ENCODE measurements at places on chromosomes 12 and 14.
A peak's percentile ranks its signal among the peaks of the same experiment; 100 is the strongest.

DNA sequence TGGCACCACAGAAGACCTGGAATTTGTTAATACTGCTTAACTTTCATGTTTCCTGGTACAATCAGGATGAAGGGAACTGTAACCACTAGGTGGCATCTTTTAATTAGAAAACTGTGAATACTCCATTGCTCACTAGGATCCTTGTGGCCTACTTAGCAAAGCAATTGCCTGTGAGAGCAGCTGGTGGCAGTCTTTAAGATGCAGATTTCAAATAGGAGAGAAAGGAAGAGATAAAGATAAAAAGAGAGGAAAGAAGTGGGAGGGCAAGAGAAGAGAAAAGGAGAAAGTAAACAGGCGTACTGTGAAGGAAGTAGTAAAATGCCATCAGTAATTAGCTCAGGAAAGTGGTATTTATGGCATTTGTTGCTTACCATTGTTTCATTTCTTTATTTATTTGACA, 114.5 kb downstream of the RAD51B start:
- peak overlapping the region; percentile 20 for H3K27ac ChIP-seq
- peaks cover 7% of the 10 kb centered on the region for H3K4me1 ChIP-seq
- no peak overlapping the region for H3K4me3 ChIP-seq
- peak; percentile 81 for DNase-seq
- H3K36me3 ChIP-seq = no peaks in the 10 kb centered on the region
- no peaks in the 10 kb centered on the region for H3K27me3 ChIP-seq

DNA sequence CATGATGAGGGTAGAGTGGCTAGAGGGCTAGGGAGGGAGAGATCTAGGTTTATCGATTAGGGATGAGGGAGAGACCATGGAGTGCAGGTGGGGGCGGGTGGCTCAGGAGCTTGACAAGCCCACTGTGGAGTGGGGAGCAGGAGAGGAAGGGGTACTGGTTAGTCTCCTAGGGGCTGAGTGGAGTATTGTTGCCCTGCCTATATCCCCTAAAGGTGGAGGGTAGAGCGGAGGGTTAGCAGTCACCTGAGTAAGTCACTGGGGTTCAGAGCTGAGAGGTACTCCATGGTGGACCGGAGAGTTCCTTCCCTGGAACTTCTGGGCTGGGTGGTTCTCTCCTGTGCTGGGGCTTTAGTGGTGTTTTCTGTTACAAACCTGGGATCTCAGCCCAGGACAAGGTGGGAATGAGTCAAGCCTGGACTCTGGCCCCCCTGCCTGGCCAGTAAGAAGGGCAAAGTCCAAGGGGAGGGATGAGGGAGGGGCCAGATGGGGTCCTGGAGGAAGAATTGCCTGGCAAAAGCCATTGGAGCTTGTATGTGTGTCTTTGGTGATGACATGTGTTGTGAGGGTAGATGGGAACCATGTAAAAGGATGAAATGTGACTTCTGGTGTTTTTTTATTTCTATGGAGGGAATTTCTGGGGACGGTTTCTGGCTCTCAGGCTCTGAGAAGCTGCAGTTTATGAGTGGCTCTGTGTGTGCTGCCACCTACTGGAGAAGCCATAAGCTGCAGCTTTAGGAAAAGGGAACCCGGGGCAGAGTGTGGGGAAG, at the start of gene CIDEB:
CIDEB (minus strand) TSS at position 403 of the 767 bp plus-strand sequence; CDS start at position 284, 119 bp downstream.
- H3K4me3 ChIP-seq = no peak within 1 kb of the TSS
- H3K27ac ChIP-seq = peak within 1 kb of the TSS; percentile 54
- no peaks in the 10 kb centered on the region for H3K27me3 ChIP-seq
- DNase-seq = no peak

DNA sequence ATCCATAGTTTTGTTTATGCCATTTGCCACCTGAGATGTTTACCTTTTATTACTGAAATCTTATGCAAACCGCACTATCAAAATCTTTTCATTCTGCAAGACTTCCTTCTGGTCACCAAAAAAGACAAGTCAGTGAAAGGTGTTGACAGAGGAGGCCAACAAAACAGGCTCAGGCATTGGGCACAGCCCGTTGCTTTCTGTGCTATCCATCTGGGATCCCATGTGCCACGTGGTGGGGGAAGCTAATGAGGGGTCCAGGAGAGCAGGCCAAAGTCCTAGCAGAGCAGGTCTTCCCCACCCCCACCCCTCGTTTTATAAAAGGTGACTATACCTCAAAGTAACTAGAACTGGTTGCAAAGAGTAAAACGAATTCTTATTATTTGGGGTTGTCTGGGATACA, 1.2 kb downstream of the ALDH1L2 start:
- H3K4me3 ChIP-seq = no peak overlapping the region
- no peak overlapping the region for H3K27ac ChIP-seq
- DNase-seq = no peak
- peaks cover 5% of the 10 kb centered on the region for H3K4me1 ChIP-seq
- peaks cover 35% of the 10 kb centered on the region for H3K27me3 ChIP-seq

GRCh38 chr12:65113621-65114035, 7.5 kb downstream of the WIF1 start:
- no peak overlapping the region for H3K27ac ChIP-seq
- no peak overlapping the region for H3K4me3 ChIP-seq
- H3K36me3 ChIP-seq = no peaks in the 10 kb centered on the region

DNA sequence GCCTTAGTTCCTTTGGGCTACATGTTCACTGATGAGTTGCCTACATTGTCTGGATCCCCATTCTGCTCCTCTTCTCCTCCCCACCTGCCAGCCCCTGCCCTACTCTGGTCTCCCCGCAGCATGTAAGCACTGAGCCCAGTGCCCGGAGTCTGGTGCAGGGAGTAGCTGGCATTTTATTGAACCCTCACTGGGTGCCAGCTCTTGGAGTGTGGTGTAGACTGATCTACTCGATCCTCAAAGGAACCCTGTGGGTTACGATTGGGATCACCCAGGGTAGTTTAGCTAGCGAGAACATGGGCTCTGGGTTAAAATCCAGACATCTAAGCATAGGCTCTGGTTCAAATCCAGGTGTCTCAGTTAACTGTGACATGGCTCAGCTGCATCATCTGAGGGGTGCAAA, 8.3 kb upstream of the SERPINA6 start:
- no peaks in the 10 kb centered on the region for H3K36me3 ChIP-seq
- H3K27me3 ChIP-seq = no peaks in the 10 kb centered on the region
- H3K4me3 ChIP-seq = no peak overlapping the region
- no peak overlapping the region for H3K27ac ChIP-seq
- no peaks in the 10 kb centered on the region for H3K4me1 ChIP-seq
- no peak for DNase-seq

- peaks cover 4% of the 10 kb centered on the region for H3K36me3 ChIP-seq
- H3K4me1 ChIP-seq = no peaks in the 10 kb centered on the region
- no peak overlapping the region for H3K27ac ChIP-seq
- DNase-seq = no peak
Observed at GRCh38 chr14:100384819-100385813, 62.0 kb downstream of the SLC25A47 start.

GRCh38 chr14:77885367-77885766, 85.5 kb downstream of the ADCK1 start:
- no peaks in the 10 kb centered on the region for H3K36me3 ChIP-seq
- H3K4me3 ChIP-seq = no peak overlapping the region
- no peaks in the 10 kb centered on the region for H3K27me3 ChIP-seq
- H3K27ac ChIP-seq = no peak overlapping the region

DNA sequence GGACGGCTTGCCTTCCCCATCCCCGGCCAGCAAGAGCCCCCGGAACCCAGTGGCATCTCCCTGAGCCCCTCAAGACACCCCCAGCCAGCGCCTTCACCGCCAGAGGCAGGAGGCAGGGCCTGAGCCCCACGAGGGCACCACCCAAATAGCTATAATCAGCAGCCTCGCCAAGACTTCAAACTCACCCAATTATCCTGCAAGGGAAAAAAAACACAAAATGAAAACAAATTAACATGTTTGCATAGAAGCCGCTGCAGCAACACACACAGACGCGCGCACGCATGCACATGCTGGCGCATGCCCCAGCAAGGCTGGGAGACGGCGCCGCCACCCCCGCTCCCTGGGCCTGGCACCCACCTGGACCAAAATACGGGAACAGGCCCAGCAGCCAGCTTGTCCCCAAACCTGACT, 15.8 kb downstream of the FAM222A start:
- H3K4me3 ChIP-seq = no peak overlapping the region
- no peaks in the 10 kb centered on the region for H3K4me1 ChIP-seq
- peaks cover 2% of the 10 kb centered on the region for H3K27me3 ChIP-seq

DNA sequence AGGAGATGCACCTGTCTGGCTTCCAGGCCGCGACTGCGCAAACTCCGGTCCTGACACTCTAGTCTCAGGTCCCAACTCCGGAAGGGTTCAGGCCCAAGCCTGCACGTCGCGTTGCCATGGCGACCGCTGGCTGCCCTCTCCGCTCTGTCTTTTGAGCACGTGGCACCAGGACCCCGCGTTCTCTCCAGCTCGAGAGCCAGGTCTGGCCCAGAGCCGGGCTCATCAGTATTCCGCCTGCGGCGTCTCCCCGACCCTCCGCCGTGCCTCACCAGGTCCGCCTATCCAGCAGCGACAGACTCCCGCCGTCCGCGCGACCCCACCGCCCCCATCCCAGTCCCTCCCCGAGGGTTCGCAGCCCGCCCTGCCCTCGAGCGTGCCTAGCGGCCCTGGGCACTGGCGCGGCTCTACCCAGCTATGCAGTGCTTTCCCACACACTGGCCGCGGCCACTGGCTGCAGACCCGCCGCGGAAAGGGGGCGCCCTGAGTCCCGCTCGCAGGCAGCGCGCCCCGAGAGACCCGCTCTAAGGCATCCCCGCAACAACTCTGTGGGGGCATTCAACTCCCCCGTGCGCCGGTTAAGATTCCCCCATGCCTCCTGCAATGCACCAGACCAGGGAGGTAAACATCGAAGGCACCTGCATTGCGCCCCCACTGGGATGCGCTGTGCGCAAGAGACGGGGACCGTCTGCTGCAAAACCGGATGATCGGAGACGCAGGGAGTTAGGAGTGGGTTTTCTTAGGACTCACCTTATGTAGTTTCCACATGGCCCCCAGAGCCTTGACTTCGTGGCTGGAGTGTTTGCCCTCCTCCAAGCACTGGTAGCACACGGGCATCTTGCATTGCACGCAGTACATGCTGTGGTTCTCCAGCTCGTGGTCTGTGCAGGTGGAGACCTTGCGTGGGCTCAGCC, 1.3 kb downstream of the TRIM9 start:
- DNase-seq = peak; percentile 63
- no peaks in the 10 kb centered on the region for H3K36me3 ChIP-seq
- H3K27ac ChIP-seq = no peak overlapping the region
- peaks cover 46% of the 10 kb centered on the region for H3K27me3 ChIP-seq
- no peaks in the 10 kb centered on the region for H3K4me1 ChIP-seq

DNA sequence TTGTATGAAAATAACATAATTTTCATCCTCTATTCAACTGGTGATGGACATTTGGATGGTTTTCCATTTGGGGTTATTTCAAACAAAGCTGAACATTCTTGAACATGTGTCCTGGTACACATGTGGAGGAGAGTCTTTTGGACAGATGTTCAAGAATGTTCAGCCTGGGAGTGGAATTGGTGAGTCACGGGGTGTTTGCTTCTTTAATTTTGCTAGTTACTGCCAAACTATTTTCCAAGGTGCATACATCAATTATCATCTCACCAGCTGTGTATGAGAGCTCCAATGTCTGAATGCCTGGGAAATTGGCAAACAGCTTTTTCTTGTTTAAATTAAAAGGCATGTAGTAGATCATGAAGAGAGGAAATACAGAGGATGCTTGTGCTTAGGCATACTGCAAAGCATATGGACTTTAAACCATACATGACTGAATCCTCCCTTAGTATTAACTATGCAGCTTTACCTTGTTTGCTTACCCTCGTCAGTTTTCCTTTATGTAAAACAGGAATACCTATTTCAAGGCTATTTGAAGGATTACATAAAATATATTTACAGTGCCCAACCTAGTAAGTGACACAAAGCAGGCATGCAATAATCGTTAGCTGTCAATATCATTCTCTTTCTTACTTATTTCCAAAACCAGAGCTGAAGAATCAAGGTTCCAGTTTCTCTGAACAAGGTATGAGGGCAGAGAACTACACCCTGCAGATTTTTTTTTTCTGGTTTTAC, 152.1 kb downstream of the ITPR2 start:
- DNase-seq = no peak
- no peak overlapping the region for H3K4me3 ChIP-seq
- no peaks in the 10 kb centered on the region for H3K27me3 ChIP-seq
- no peaks in the 10 kb centered on the region for H3K4me1 ChIP-seq
- H3K36me3 ChIP-seq = peaks cover 32% of the 10 kb centered on the region

DNA sequence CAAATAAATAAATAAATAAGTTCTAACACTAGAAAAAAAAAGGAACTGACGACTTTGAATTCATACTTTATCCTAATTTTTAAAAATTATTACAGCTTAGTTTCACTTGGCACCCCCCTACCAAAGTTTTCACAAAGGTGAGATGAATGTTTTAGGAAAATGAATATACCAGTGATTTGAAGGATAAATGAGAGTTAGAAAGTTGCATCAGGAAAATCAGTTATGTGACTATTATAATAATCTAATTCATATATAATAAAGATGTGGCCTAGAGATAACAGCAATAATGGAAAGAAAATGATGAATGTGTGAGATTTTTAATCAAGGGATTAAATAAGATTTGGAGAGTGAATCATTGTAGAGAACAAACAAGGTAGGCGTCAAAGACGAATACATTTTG, 103.0 kb upstream of the RAP1B start:
- H3K4me3 ChIP-seq = no peak overlapping the region
- no peaks in the 10 kb centered on the region for H3K4me1 ChIP-seq
- DNase-seq = no peak
- no peak overlapping the region for H3K27ac ChIP-seq
- no peaks in the 10 kb centered on the region for H3K27me3 ChIP-seq

DNA sequence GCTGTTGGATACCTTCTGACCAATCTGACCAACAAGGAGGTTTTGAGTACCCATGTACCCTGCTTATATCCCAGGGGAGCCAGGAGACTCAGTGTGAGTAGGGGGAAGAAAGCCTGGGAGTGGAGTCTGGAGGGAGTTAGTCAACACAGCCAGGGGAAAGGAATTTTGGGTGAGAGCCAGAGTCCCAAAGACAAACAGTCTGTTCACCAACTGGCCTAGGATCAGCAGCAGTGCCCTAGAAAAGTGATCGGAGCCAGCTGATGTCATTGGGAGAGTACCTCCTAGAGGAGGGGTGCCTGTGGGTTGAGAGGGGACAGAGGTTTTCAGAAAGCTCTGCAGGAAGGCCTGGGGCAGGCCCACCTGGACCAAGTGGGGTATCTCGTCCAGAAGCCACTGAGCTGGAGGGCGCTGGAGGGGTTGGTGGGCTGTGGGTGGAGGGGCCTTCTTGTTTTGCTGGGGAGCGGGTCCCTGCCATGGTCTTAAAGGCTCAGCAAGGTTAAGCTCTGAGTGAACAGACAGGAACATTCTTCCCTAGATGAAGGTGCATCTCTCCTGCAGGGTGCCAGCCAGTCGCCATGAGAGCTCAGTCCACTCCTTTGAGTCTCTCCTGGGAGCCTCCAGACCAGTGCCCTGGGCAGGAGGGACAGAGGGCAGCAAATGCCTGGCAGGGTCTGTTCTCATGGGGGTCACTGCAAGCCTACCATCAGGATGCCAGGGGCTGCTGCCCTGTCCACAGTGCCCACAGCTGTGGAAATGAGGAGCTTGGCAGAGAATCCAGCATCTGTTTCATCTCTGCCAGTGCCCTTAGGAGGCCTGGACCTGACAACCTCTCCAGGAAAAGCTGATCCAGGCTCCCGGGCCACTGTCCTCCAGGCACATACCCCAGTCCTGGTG, 63.6 kb downstream of the CHGA start:
- DNase-seq = no peak
- H3K4me1 ChIP-seq = no peaks in the 10 kb centered on the region
- no peaks in the 10 kb centered on the region for H3K27me3 ChIP-seq
- H3K4me3 ChIP-seq = no peak overlapping the region
